ENCODE measurements at places on chromosomes 12 and 14. TPM values are rescaled to one million over a fixed set of nuclear protein-coding genes. Genes with fewer than 3 reads are reported as not detected.

ANKRD9 gene
- 6.7 TPM for total RNA-seq

ASCL1 gene
- total RNA-seq: not detected

HOMEZ gene
- total RNA-seq: 4.0 TPM

TAS2R46 gene
- 7.0 TPM for total RNA-seq

- no peak for DNase-seq
Observed at GRCh38 chr12:65184176-65184857, 14.9 kb downstream of the LEMD3 start.

- DNase-seq: no peak
Observed at GRCh38 chr12:12764824-12765223, 20.6 kb upstream of the APOLD1 start.

DNA sequence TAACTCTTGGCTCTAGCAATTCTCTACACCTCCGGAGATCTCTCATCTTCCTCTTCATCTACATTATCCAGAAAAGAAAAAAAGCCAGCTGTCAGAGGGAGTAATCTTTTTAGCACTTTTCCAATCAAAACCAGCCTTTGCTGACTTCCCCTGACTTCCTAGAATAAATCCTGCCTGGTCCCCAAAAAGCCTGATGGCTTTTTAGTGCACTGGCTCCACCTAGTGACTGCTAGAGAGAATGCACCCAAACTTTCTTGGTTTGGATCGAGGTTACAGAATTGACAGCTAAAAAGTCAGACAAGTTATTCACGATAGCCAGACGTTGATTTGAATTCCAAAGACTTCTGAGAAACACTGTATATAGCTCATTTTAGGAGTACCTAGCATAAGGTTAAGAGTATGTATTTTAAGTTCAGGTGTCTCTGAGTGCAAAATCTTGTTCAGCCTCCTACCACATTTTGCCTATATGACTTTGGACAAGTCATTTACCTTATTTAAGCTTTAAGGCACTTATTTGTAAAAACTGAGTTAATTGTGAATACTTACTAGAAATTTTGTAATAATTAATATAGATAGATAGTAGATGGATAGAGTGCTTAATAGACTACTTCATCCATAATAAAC is 185.7 kb upstream of the GRIN2B start:
- peak; percentile 9 for DNase-seq

DNA sequence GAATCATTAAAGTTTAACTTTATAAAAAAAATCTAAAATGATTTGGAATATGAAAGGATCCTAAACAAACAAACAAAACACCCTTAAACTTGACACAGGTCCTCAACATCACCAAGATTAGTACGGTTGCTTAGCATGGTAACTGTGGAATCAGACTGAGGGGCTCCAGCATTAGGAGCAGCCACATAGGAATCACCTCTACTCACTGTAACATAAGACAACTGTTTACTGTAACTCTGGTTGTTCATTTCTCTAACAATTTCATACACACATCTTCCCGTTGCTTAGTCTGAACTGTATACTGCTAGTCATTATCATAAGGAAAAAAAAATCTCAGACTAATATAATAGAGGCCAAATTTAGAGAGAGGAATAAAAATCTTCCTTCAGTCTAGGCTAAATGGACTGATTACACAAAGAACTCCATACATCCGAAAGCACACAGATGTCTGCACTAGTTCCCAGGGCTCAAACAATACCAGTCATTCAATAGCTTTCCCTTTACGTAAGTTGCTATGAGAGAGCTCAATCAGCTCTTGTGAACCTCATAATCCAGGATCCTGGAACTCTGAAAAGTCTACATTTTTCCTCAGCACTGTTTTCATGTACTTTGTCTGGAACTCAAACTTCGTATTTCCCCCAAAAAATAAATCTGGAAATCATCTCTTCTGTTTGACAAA is 26.0 kb downstream of the LRP6 start:
- DNase-seq: peak; percentile 78

DNA sequence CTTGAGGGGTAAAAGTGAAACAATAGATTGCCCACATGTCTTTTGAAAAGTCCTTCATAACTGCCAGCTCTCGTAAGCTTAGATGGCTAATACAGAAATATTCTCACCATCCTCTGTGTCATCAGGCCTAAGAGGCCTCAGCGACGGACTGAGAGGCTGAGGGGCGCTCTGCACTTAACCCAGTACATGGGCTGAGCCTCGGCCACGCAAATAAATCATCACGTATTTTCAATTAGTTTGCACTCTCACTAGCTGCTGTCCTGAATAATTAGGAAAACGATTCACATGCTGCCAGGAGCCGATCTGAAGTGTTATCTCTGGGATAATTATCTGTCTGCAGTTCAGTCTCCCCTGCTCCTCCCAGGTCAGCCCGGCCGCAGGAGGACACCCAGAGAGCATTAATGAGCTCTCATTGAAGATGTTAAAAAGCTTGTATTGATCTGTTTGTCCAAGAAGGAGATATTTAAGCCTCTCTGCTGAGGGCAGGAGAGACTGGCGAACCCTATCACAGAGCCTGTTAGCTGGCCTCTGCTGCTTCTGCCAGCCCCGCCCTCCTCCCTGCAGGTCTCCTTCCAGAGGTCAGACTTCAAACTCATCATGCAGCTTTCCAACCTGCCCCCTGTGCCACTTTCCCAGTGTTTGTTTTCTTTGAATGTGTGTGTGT is 1051.3 kb downstream of the VRK1 start:
- DNase-seq: no peak
